GM20000 (cell line): ENCODE measurements at places on chromosomes 4 and X.

DNA sequence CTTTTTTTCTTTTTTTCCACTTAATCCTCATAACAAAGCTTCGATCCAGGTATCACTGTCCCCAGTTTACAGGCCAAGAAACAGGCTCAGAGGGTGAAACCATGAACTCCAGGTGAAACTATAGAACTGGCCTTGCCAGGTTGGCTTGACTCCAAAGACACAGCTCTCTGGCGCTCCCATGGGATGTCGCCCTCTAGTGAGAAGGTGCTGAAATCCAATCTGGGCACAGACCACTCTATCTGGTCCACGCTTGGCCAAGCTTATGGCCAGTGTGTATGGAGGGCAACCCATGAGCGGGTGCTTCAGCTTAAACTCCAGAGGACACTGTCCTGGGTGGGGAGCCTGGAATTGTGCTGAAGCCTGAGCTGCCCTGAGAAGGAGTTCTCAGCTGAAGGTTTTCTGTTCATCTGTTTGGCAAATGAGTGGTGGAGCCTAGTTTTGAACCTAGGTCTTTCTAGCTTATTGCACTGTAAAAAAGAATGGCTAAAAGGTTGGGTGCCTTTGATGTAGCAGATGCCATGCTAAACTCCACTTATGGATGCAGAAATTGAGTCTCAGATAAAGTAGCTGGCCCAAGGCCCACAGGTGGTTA, 70.5 kb downstream of the SEL1L3 start:
- no peak for DNase-seq

- DNase-seq = no peak
Measured at GRCh38 chrX:39008549-39008948, 207.3 kb downstream of the MID1IP1 start.

DNA sequence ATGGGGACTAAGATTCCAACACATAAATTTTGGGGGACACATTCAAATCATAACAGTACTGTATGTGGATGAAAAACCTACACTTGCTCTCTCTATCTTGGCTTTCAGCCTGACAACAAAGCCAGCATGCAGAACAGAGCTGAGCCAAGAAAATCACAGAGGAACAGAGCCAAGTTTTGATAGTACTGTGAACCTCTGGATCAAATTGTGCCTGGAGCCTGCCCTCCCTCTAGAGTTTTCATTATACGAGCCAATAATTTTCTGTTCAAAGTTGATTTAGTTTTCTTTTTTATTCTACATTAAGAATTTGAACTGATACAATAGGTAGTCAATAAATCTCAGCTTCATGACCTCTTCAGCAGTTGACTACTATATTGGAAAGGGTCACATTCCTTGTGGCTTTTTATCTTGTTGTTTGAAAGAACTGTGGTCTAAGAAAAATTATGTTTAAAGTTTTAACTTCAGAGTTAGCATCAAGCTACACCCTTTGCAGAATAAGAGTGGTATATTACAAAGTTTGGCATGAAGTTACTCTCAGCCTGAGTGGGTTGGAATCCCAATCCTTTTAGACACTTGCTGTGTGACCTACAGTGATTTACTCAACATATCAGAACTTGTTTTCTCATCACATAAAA, 31.1 kb downstream of the GRID2 start:
- DNase-seq = no peak

- no peak for DNase-seq
Measured at GRCh38 chrX:118062048-118062789, 54.4 kb downstream of the KLHL13 start.

GRCh38 chrX:108397627-108398391, 40.4 kb downstream of the COL4A6 start:
- DNase-seq = no peak

DNA sequence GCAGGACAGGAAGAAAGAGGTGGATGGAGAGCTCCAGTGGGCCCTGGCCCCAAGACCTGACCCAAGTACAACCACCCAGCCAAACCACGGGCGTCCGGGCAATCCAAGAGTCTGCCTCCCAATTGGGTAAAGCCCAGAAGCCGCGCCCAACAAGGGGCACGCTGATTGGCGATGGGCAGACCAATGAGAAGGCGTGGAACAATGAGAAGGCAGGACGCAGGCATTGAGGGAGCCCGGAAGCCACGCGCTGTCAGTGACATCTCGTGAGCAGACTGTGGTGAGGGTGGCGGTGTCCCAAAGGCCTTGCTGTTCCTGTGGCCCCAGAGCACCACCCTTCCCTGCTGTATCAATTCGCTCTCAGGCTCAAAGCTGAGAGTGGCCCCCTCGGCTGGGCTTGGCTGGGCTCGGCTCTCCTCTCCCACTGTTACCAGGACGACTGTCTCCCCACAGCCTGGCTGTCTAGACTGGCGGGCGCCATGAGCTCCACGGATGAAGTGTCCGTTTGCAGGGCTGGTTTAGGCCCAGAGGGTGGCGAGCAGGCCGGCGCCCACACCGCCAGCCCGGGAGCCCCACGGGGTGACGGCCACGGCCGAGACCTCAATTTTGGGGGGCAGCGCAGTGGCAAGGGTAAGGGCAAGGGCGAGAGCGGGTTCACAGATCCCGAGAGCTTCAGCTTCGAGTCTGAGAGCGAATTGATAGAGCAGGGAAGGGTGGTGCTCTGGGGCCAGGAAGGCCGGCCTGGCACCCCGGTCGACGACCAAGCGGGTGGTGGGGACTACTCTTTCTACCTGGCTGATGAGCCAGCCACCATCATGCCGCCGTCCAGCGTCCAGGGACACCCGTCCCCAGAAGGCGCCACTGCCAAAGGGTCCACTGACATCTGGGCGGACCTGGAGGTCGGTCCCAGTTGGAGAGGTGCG, at the start of gene LOC101059915:
Gene LOC101059915, plus strand, starts transcription at position 219 of the 920 bp plus-strand sequence.
- DNase-seq = no peak

GRCh38 chr4:53779025-53779424, 187.7 kb upstream of the LNX1 start:
- DNase-seq = no peak

DNA sequence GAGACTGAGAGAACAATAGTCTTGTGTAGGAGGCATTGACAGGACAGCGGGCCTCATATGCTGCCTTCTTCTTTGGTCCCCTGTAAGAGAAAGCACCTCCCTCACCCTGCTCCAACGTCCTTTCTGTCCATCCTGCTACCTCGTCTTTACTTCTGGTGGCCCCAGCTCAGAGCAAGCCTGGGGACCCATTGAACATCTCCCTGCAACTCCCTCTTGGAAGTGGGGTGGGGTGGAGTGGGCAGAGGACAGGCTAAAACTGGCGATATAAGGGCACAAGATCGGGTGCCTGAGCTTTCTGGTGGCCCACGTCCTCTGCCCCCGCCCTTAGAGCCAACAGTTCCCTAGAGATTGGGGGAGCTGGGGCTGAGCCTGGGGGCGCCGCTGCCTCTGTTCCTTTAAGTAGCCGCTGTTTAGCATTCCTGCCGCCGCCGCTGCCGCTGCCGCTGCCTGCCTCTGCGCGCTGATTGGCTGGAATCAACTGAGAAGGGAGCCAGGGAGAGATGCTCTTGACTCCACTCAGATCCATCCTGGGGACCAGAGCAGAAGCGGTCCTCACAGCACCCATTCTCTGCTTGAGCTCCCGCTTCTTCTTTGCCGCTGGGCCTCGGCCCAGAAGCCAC, at the start of gene DLG3:
Gene DLG3, plus strand, starts transcription at position 510 of the 620 bp plus-strand sequence. CDS start 367 bp downstream, outside the sequence.
- no peak for DNase-seq

- DNase-seq = no peak
Measured at GRCh38 chrX:110881971-110882370, 86.4 kb upstream of the CHRDL1 start.

DNA sequence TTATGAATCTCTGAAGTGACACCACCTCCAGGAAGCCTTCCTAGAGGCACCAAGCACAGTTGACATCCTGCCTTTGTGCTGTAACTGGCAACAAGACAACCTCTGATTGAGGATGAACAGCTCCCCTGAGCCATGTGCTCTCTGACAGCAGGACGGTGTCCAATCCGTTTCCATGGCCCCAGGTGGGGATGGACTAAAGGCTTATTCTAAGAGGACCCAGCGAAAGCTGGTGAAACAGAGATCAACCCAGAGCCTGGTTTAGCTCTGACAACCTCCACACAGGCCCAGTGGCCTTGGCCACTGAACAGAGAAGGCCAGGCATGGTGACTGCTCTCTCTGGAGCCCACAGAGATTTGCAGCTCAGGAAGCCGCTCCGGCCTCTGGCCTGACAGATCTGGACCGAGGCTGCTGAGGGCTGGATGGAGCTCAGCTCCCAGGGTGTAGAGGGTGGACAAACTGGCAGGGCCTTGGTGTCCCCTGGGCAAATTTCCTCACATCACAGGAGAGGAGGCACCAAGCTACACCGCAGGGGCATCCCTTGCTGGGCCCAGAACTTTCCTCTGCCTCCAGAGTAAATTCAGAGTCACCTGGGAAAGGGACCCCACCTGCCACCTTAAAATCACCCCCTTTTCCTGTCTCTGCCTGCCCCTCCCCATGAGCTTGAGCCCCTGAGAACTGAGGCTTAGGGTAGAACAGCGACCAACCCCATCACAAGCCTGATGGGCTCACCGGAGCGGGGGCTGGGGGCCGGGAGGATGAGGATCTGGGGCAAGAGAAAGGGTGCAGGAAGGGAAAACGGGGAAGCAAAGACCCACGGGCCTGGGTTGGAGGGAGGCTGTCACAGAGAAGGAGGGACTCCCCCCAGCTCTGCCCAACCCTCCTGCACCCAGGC, 40.2 kb downstream of the HMX1 start:
- DNase-seq = no peak

DNA sequence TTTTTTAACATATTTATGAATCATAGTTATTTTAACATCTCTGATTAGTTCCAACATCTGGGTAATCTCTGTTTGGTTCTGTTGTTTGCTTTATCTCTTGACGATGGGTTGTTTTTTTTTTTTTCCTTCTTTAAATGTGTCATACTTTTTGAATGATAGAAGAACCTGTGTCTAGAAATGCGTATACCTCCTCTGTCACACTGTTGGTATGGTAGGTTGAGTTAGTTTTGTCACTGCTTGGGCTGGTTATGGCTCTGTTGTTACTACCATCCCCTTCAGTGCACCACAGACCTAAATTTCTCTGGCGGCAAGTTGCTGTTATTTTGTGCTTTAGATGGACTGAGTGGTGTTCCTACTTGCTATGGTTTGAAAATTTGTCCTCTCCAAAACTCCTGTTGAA, 16.8 kb downstream of the STIM2 start:
- no peak for DNase-seq

- no peak for DNase-seq
Measured at GRCh38 chrX:100643956-100644860, at the start of gene SRPX2. Gene SRPX2 (plus strand): TSS chrX:100644199. CDS start chrX:100646323, 2,124 bp downstream.

DNA sequence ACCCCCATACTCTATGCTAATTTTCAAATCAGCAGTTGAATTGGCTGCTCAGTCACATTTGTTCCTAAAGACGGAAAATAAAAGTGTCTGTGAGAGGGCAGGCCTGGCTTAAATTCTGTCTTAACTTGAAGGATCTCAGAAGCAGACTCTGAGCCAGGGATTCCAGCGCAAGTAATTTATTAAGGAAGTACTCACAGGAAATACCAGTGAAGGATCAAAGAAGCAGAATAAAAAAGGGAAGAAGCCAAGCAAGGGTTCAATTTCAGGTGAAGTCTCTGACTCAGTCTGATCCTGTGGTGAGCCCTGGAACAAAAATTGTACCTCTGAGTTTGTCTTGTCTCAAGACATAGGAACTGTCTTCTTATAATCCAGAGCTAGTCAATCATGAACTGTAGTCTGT, 52.2 kb downstream of the IL1RAPL1 start:
- DNase-seq = no peak

GRCh38 chr4:109657854-109658418, 45.3 kb downstream of the CASP6 start:
- DNase-seq = no peak

- no peak for DNase-seq
Measured at GRCh38 chr4:32180086-32180485, 1459.9 kb downstream of the PCDH7 start.

GRCh38 chr4:99574530-99575324, at the start of gene MTTP:
Gene MTTP (plus strand): TSS chr4:99574824. CDS start chr4:99574910, 86 bp downstream.
- DNase-seq = peak; percentile 7

GRCh38 chr4:74038425-74039314, at the start of gene CXCL3:
Gene CXCL3 (minus strand): TSS chr4:74038689. CDS start chr4:74038611, 78 bp downstream.
- DNase-seq = peak; percentile 44

DNA sequence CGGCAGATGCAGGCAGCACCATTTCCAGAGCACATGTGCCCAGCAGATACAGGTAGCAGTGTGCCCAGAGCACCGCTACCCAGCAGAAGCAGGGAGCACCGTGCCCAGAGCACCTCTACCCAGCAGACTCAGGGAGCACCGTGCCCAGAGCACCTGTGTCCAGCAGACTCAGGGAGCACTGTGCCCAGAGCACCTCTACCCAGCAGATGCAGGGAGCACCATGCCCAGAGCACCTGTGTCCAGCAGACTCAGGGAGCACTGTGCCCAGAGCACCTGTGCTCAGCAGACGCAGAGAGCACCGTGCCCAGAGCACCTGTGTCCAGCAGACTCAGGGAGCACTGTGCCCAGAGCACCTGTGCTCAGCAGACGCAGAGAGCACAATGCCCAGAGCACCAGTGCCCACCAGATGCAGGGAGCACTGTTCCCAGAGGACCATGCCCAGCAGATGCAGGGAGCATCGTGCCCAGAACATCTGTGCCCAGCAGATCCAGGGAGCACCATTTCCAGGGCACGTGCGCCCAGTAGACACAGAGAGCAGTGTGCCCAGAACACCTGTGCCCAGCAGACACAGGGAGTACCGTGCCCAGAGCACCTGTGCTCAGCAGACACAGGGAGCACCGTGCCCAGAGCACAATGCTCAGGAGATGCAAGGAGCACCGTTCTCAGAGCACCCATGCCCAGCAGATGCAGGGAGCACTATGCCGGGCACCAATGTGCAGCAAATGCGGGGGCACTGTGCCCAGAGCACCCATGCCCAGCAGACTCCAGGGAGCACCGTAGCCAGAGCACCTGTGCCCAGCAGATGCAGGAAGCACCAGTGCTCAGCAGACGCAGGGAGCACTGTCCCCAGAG, 236.4 kb downstream of the DHRSX start:
- DNase-seq = no peak

DNA sequence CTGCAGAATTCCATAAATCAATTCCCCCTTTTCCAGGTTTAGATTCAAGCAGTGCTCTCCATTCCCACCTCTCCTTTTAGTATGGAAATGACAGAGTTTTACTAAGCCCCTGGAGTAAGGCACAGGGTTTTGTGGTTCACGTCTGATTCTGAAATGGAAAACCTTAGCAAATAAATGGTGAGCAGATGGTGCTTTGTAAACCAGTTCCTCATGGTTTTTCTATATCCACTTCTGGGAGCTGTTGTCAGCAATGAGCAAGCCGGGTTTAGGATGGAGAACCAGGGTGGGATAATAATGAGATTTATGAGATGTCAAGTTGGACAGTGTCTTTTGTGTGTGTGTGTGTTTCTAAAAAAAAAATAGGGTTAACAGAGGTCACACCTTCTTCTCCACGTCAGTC, 113.8 kb upstream of the RBPJ start:
- DNase-seq = no peak

DNA sequence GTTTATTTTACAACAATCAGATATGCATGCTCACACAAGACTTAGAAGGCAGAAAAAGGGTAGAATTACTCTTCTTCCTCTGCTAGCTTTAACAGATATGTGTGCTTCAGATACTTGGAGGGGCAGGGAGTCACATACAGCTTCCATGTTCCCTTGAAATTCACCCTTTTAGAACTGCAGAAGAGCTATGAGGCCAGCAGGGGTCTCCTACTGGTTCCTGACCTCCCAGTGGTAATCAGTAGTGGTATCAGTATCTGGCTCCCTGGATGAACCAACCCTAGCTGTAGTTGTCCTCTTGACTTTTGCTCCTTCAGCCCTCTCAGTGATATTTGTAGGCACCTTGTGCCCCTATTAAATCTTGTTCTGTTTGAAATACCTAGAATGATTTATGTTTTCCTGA, 81.5 kb downstream of the RCHY1 start:
- no peak for DNase-seq

GRCh38 chr4:107655289-107655688, 64.7 kb downstream of the PAPSS1 start:
- no peak for DNase-seq
